RPMI7951 (cell line): ENCODE measurements at places on chromosomes 7 and 10. TPM values are rescaled to one million over a fixed set of nuclear protein-coding genes. Genes with fewer than 3 reads are reported as not detected.

DNA sequence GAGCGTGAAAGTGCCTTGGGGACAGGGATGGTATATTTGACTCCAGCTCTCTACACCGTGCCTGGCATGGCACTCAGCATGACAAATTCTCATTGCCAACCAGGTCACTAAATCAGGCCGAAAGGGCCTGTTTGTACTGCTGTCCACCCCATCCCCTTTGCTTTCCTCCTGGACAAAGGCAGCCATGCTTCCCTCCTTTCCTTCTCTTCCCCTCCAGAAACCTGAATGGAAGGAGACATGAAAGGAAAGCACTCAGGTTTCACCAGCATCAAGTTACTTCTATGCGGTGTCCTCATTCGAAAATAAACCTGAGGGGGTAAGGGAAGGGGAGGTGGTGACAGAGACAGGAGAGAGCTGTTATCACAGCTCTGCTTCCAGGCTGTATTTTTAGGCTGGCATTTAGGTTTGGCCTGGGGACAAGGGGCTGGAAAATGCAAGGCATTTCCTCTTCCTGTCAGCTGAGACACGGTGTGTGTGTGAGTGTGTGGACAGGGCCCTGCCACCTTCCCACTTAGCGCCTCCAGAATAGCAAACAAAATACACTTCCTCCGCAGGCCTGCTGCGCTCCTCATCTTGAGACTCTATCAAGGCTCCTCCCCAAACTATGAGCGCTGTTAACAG is 79.9 kb upstream of the COL13A1 start:
- peak; percentile 64 for DNase-seq

SLC26A4 gene
- 1.4 and 1.5 TPM in 2 replicates for total RNA-seq

- no peak for DNase-seq
Measured at GRCh38 chr7:55775051-55775420, 87.5 kb downstream of the SEPTIN14 start.

DNA sequence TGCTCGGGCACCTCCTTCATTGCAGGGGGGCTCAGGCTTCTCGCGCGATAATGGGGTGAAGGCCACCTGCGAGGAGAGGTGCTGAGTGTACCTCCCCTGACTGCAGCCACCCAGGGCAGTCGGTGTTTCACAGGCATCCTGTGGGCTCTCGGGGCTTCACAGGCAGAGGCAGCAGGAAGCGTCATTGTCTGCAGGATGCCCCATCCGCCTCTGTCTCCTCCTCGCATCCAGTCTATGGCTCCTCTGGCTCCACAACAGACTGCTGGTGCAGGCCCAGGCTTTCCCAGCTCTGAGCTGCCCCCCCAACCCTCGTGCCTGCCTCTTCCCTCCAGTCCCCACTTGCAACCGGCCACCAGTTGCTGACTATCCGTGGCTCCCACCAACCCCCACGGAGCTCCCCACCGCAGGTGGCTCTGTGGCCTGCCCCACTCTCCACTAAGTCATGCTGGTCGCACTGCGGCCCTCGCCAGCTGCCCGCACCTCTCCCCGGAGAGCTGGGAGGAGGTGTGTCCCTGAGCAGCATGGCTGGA is 36.5 kb downstream of the CAMK2B start:
- DNase-seq = no peak
